ENCODE measurements at places on chromosomes 12 and 14.

- DNase-seq: no peak
Observed at GRCh38 chr12:67925077-67925476, 64.2 kb upstream of the IFNG-AS1 start.

GRCh38 chr14:71666571-71667145, 265.6 kb upstream of the RGS6 start:
- no peak for DNase-seq

- DNase-seq: no peak
Observed at GRCh38 chr12:70529647-70530046, 107.6 kb downstream of the PTPRB start.

DNA sequence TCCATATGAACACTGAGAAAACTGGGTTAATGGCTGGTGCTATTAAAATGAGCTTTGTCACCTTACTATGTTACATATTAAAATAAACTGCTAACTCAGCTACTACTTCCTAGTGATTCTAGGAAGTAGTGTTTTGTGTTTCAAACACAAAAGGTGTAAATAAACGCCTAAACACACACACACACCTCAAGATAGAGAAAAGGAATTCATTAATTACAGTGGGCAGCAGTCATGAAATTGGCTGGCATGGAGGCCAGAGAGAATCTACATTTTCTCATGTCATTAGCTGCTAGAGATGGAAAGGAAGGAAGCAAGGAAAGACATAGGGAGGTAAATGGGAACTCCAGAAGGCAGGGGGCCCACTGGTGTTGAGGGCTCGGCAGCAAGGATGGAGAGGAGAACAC, 787 bp upstream of the PRMT5 start:
- DNase-seq: no peak

GRCh38 chr14:94689218-94689984, 77.2 kb downstream of the SERPINA3 start:
- DNase-seq: no peak

GRCh38 chr14:72577521-72577920, 316.4 kb downstream of the DPF3 start:
- no peak for DNase-seq

DNA sequence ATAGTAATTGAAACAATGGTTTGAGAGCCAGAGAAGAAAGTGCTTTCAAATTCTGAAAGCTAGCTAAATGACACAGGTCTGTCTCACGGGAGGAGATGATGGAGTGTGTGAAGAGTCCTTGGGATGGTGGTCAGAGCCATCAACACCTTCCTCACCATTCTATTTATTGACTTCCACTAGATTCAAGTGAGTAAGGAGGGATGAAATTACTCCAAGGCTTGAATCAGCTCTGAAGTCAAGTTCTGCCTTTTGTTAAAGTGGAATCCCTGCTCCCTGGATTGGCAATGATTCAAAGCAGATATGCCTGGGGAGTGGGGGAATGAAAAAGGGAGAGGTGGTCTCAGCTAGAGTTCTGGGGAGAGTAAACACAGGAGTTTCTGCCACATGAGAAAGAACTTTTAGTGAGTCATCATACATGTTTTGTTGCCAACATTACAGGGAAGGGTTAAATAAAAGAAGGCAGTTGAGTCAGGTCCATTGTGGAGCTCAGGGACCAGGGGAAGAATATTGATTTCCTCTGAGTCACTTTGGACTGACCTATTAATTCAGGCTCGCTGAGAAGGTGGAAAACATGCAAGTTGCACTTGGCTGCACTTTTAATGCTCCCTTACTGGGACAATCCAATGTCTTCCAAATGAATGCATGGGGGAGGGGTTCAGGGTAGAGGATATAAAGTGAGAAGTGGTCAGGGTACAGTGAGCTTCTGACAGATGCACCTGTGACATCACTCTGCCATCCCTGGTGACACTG, 142.7 kb downstream of the TBX5 start:
- DNase-seq: no peak

GRCh38 chr14:102779084-102779462, 1.8 kb downstream of the TRAF3 start:
- DNase-seq: no peak

- DNase-seq: no peak
Observed at GRCh38 chr12:46702581-46703344, 123.0 kb downstream of the SLC38A4 start.

DNA sequence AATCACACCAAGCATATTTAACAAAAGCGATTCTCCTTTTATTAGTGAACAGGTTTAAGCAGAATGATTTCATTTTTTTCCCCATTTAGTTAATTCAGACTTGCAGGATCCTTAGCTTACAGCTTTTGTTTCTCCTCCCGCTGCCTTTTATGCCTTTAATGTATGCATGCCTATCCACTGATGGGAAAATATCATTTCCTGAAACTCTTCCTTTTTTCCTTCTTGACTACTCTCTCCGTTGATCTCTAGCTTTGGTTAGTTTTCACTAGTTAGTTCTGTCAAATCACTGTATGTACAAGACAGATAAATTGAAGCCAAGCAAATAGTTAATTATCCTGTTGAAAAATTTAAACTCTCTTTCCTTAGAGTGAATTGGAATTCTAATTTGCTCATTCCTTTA, 26.3 kb downstream of the NKX2-1 start:
- DNase-seq: no peak

GRCh38 chr14:25049568-25050268, at the start of gene STXBP6:
Gene STXBP6 (minus strand): TSS chr14:25050147. CDS start chr14:24974818, 75,329 bp downstream.
- no peak for DNase-seq

DNA sequence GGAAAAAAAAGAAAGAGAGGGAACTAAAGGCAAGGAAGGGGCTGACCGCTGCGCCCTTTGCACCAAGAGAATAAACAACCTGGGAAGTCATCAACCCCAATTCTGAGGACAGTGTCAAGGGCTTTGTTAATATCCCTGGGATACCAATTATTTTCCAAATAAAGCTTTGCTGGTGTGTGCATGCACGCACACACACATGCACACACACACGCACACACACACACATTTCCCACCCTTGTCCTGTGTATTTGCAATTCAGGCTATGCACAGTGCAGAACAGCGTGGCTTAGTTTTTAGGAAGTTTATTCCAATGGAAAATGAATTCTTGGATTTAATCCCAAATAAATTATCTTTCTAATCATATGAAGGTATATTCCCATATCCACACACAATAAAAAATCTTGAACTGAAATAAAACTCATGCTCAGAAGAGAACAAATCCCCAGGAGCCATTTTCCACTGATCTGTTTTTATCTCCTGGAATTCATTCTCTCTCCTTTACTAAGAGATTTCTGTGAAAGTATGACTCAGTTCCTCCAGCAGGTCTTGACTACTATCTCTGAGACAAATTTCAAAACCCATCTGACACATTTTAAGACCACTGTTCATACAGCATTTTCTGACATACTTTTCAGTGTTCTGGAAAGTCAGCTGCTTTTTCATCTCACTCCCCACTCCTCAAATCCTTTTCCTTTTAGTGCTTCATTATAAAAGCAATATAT, 334.4 kb upstream of the ATP2B1 start:
- DNase-seq: no peak

GRCh38 chr12:54404061-54405004, 14.7 kb downstream of the ITGA5 start:
- no peak for DNase-seq

DNA sequence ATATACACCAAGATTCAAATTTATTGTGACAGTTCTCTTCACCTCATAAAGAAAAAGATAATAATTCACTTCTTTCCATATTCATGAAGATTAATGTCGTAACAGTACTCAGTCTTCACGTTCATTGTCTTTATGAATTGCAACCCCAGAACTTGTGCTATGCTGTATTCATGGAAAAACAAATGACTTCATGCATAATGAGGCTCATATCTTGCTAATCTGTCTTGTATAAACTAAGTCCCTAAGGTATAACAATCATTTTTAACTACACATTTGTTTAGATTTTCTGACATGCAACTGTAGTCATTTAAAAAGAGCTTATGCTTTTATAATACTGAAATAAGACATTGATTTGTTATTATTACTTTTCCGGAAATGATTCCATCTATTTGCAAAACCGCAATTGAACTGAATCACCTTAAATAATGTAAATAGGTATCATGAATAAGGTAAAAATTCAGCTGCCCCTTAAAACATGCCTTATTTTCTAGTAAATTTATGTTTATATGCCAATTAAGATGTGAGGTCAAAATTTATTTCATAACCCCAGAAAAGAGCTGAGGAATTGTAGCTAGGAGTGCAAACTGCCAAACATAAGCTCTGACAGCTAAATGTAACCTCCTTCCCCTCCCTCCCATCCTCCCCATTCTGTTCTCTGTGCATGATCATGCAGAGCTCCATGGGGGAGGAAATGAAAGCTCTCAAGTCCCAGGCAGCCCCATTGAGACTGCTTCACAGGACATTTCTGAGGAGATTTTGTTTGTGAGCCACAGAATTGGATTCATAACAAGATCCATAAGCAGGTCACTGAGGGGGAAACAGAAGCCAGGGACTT, 301.6 kb downstream of the ATP23 start:
- DNase-seq: no peak

DNA sequence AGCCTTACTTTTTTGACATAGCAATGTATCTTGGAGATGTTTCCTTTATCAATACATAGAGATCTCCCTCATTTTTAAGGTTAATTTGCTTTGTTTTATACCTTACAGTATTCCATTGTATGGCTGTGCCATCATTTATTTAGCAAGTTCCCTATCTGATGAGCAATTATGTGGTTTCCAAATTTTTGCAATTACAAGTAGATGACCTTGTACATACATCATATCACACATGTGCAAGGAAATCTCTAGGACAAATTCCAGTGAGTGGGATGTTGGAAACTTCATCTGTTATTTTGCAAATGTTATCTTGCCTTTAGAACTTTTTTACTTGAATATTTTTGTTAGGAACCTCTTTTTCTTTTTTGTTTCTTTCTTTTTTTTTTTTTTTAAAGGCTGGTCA, 49.7 kb downstream of the DRAM1 start:
- no peak for DNase-seq

- no peak for DNase-seq
Observed at GRCh38 chr12:50708631-50709030, 55.3 kb upstream of the ATF1 start.

DNA sequence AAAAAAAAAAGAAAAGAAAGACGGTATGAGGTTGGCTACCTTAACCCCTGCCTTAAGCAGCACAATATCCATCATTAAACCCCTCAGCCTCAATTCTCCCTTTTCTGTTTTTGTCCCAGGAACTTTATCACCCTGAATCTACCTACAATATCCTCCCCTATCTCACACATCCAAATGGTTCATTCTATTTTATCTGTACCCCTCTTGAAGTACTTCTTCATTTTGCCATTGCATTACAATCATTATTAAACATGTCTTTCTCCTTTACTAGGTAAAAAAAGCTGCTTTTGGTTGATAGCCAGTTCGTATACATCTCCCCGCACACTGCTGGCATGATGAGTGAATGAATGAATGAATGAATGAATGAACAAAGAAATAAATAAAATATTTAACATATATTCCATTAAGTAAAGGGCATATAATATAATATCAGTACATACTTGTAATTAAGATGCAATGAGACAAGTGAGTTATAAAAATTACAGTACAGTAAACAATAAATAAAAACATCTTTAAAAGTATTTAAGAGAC, 364 bp upstream of the GPR65 start:
- no peak for DNase-seq

DNA sequence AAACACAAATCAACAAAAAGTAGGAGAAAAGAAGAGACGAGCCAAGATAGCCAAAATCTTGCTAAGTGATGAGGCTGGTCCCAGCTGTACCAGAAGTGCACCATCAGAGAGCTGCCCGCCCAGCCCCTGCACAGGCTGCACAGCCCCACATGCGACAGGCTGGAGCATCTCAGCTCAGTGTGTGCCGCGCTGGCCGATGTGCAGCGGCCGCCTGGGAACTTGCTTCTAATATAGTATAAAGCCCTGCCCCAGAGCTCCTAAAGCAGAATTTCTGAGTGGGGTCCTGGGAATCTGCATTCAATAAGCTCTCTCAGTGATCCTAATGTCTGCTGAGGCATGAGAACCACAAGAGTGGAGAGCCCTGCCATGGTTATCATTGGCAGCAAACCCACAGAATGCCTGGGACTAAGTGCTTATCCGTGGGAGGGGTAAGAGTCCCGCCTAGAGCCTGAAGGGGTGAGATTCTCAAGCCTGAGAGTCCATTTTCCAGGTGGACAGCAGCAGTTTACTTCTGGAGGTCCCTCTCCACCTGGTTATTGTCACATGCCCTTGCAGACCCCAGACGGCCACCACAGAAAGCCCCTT, 171.6 kb downstream of the DPF3 start:
- DNase-seq: no peak

DNA sequence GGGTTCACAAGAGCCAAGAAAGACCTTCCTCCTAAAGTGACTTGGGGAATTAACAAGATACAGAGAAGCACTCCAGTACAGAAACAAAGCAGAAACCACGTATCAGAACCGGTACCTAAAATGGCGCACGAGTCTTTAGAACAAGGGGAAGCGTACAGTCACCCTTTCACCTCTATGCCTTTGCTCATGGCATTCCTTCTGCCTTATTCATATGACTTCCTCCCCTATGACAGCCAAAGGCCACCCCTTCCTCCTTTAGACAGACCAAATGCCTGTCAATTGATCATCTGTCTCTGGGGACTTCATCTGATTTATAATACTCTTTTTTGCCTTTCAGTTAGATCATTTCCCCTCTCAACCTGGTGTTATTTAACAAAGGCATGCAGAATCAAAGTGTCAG, 89.5 kb upstream of the OSBPL8 start:
- DNase-seq: no peak

DNA sequence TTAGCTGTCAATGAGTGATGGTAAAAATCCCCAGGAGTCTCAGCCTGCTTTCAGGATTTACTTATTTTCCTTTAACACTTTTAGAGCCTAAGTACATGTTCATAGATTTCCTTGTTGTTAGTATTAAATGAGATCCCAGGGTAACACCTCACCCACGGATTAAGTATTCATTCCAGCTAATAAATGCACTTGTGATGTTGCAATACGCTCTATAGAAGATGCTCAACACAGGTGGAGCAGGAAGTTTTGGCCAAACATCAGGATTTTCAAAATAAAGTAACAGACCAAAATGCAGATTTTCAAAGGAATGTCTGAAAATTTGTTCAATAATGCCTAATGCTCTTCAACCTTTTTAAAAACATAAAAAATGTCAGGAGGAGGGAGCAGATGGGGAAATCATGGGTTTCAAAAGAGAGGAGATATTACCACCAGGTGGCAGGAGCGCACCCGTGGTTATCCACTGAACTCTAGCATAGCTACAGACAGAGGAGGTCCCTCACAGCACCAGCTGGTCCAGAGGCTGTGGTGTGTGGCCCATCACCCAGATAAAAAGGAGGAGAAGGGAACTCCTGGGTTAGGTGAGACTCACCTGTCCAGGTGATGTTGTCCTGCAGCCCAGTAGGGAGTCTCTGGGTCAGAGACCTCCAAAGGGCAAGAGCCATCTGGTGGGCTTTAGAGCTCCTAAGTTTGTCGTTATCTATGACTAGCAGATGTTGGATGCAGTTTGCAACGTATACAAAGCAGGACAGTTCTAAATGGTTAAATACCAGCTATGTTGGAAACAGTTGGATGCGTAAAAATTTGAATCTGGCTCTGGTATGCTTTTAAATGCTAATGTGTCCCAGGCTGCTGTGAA, 1158.4 kb upstream of the TMEM132C start:
- DNase-seq: peak; percentile 12

GRCh38 chr14:77424862-77425261, 1.5 kb upstream of the NOXRED1 start:
- no peak for DNase-seq

GRCh38 chr14:90630171-90630806, 185.9 kb downstream of the TTC7B start:
- no peak for DNase-seq
